ENCODE measurements at places on chromosomes 1 and 21.

DNA sequence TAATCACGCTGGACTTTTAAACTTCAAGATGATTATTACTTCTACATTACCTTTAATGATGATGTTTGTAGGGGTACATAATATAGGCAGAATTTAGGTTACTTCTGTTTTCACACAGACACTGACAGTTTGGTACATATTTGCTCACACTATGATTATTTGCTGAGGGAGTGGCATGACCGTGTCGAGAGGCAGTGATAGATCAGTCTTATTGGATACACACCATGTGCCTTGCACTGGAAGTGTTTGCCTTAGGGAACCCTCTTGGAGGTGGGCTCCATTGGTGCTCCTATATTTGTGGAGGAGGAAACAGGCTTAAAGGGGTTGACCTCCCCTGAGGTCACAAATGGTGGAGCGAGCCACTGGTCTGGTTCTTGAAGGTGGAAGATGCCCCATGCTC, 132.1 kb downstream of the PRDM2 start:
- DNase-seq: no peak

GRCh38 chr1:68314151-68314780, 81.9 kb upstream of the WLS start:
- no peak for DNase-seq

DNA sequence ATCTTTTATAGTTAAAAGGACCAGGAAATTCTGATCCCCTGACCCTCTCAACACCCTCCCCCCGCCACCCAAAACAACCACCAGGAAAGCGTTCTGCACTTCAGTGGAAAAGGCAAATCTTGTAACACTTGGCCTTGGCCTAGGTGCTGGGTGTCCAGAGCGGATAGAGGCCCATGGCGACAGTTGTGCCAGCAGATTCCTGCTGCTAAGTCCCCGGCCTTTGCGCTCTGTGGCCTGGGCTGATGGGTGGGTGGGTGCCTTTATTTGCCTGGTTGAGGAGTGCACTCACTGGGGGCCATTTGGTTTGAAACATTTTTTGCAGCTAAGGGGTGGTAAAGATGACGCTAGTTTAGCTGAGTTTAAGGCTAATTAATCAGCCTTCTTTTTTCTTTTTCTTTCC, 127.9 kb upstream of the ERRFI1 start:
- DNase-seq: no peak

DNA sequence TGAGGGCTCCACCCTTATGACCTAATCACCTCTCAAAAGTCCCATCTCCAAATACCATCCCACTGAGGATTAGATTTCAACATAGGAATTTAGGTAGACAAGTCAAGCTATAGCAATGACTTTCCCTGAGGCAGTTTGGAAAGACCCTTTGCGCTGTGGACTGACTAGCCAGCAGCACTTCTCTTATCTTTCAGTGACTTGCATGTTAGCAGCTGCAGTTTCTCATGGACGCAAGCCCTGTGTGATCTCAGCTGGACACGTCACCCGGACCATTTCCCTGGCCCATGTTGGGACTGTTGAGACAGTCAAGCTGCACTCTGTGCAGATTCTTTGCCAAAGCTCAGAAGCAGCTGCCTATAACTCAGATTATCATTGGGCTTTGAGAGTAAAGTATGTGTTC, 408.1 kb upstream of the USP24 start:
- DNase-seq: no peak

- no peak for DNase-seq
These were observed 1.4 kb downstream of the TPM3 start for GRCh38 chr1:154190550-154190949.

DNA sequence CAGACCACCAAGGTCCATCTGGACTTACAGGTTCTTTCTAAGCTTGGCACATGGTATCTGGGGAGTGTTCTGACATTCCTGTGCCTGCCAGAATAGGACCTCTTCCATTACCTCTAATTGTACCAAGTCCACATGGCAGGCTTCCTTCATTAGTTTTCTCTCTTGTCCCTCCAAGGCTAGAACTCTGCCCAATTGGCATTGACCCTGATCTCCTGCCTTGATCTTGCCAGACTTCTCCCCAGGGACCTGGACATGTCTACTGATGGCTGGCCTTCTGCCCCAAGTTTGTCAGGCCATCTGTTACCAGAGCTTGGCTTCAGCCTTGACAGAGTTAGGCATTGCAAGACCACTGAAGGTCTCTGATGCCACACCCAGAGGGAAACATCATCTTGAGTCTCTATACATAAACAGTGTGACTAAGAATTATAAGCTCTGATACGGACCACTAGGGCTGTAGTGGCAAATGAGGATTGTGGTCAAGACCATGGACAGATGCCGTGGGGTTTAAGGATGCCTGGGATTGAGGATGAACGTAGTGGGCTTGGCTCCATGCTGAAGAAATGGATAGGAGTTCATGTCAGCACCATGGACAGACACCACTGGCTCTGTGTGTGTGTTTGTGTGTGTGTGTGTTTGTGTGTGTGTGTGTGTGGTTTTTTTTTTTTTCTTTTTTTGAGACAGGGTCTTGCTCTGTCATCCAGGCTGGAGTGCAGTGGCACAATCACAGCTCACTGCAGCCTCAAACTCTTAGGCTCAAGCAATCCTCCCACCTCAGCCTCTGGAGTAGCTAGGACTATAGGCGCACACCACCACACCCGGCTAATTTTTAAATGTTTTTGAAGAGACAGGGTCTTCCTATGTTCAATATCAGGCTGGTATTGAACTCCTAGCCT, 19.5 kb upstream of the PSMB2 start:
- peak; percentile 27 for DNase-seq

DNA sequence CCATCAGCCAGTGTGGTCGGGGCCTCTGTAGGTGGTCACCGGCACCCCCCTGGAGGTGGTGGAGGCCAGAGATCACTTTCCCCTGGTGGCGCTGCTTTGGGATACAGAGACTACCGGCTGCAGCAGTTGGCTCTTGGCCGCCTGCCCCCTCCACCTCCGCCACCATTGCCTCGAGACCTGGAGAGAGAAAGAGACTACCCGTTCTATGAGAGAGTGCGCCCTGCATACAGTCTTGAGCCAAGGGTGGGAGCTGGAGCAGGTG, 961 bp downstream of the RBM15 start:
- no peak for DNase-seq

DNA sequence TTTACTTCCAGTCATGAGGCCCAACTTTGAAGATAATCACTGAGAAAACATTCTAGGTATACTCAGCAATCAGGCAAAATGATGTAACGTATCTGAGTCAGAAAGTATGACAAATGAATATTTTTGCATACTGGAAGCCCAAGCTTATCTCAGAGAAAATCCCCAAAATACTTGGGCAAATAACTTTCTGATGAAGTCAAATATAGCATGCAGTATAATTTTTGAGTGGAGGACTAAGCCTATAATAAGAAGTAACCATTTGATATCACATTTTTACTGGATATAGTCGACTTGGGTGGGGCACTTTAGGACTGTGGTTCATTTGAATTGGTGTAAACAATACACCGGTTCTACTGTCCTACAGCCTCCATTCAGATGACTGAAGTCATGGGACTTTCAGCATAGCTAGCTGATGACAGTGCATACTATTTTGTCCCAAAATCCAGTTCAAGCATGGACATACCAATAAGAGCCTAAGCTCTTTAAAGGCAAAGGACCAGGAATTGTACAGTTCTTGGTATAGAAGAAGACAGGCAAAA, 2.3 kb upstream of the GADD45A start:
- peak; percentile 87 for DNase-seq

DNA sequence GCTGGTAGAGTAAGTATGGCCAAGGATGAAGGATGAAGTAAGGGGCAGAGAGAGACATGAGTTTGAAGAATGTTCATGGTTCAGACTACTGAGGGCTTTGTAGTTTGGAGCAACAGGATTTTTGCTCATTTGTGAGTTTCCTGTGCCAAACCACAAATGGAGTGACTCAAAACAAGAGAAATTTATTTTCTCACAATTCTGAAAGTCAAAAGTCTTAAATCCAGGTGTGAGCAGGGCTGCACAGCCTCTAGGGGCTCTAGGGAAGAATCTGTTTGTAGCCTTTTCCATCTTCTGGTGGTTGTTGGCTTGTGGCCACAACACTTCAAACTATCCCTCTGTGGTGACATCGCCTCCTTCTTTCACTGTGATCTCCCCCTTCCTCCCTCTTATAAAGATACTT, 58.9 kb downstream of the RHOU start:
- DNase-seq: no peak

DNA sequence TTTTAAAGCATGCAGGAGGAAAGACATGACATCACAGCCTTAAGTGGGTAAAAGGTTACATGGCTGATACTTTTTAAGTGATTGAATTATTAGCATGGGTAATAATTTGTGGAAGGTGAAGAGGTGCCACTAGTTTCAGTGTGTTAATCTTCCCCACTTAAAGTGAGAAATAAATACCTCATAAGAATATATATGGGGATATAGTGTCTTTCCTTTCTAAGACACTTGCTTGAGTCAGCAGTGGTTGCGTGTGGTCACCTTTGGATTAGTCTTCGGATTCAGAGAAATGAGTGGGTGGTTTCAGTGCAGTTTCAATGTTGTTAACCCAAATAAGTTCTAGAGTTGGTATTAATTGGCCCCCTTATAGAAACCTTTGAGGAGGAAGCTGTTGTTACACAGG, 94.1 kb downstream of the ADGRL2 start:
- DNase-seq: no peak

DNA sequence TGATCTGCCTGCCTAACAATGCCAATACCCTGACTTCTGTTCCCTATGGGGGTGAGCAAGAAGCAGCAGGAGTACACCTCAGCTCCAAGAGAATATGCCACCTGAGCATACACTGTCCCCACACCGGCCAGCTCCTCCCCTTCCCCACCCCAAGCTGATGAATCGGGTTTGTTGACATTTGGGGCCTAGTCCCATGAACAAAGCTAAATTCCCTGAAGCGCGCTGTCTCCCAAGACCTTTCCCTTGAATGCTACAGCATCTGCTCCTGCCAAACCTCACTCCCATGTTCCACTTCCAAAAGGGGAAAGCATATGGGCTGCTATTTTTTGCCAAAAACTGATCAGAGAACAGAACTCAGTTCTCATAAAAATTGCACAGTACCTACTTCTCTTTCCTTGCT, 220.4 kb upstream of the CAMK1G start:
- DNase-seq: no peak

DNA sequence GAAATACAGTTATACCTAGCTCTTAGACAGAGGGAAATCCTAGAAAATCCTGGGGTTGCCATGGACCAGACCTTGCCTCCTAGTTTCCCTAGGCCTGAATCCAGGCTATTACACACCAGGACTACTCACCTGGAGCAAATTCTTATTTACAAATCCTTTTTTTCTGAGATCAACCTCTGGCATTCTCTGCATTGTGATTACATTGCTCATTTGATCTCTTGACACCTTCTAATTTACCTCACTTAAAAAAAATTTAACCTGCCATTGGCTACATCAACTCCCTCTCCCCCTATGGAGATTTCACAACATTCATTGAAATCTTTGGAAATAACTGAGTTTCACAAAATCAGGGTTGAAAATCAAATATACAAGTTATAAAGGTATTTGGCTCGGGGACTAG, 2.9 kb upstream of the C1orf105 start:
- peak; percentile 93 for DNase-seq

- no peak for DNase-seq
These were observed 111.1 kb downstream of the SMYD2 start for GRCh38 chr1:214391873-214392645.

DNA sequence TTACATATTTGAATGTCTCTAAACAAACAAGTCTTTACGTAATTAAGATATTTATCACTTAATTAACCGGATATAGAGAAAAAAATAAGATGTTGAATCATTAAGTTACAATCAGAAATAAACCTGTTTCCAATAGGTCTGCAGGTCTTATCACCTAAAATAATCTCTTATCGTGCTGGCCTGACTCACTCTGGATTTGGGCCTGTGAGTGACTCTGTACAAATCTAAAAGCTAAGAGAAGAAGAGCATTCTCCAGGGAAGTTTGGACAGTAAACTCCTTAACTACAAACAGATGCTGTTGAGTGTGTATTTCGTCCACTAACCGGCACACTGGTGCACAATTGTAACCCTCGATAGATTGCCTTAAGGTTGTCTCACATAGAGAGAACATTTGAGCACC, 25.3 kb downstream of the CEP104 start:
- no peak for DNase-seq

GRCh38 chr1:117788014-117788413, 141.4 kb downstream of the GDAP2 start:
- no peak for DNase-seq

- no peak for DNase-seq
These were observed 8.6 kb upstream of the ACTN2 start for GRCh38 chr1:236677641-236678235.

DNA sequence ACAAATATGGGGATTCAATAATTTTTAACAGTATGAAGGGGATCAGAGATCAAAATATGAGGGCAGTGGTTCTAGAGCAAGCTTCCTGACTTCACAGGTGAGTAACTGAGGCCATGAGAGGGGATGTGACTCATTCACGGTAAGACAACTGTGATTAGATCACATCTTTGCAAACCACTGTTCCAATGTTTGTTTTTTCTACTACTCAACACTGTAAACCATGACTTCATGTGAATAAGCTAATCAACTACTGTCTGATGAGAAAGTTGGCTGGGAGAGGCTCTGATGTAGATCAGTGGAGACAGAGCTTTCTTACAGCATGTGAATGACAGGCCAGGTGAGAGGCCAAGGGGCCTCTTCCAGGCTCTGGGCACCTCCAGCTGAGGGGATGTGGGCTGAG, 84.7 kb downstream of the BRINP2 start:
- peak; percentile 87 for DNase-seq

DNA sequence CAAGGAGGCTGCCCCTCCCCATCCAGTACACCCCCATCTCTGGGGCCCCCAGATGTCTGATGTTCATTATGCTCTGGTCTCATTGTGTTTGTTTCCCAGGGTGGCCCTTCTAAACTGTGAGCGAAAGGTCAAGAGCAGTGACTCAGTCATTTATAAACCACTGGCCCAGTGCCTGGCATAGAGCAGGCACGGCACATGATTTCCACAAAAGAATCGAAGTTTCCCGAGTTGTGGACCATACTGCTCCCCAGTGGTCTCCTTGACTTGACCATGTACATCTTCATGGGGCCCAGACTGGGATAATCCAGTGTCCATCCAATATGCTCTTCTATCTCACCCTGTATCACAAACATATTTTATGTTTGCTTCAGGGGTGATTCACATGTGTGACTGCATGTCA, 153.3 kb downstream of the NR5A2 start:
- DNase-seq: no peak

GRCh38 chr1:63901094-63901493, 127.3 kb downstream of the ROR1 start:
- DNase-seq: no peak

DNA sequence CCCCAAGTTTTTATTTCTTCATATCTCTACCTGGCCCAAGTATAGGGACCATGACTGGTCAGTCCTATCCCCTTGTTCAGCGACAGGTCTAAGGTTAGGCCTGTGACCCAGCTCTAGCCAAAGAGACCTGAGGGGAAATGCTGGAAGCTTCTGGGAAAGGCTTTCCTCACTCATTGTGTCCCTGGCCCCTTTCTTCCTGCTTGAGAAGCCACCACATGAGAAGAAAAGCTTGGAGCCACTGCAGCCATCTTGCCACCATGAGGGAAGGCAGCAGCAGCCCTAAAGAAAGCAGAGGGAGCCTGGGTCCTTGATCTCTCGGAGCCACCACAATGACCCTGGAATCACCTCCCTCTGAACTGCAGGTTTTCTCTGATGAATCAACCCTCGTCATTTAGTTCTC, 43.4 kb downstream of the ATF3 start:
- no peak for DNase-seq
